Activated naive CD4-positive, alpha-beta T cell treated with anti-CD3 and anti-CD28 coated beads for 36 hours (primary cell): ENCODE measurements at places on chromosomes 6 and 20. TPM values are rescaled to one million over a fixed set of nuclear protein-coding genes. Genes with fewer than 3 reads are reported as not detected.

DNA sequence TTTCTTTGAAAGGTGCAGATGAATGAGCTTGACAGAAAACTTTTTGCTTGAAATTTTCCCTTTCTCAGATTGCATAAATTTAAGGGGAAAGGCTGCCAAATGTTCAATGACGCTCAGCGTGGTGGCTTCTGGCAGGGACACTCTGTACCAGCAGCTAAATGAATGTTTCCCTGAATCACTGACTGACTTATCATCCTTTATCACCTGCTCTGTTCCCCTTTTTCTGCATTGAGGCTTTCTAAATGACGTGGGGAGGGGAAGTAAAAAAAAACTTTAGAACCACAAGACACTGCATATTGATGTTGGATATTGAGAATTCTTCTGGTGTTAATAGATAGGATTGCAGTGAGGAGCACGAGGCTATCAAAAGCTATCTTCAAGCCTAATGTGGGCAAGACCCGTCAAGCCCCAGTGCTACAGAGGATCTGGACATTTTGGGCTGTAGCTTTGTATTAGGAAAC is 46.9 kb upstream of the ENPP5 start:
- peak; percentile 65 for DNase-seq
- peaks cover 5% of the 10 kb centered on the region for H3K27me3 ChIP-seq

- no peak for DNase-seq
- no peak overlapping the region for H3K4me3 ChIP-seq
- H3K36me3 ChIP-seq: no peaks in the 10 kb centered on the region
- no peaks in the 10 kb centered on the region for H3K27me3 ChIP-seq
- no peaks in the 10 kb centered on the region for H3K4me1 ChIP-seq
These were observed 11.8 kb upstream of the BFSP1 start for GRCh38 chr20:17542993-17543412.

The PRDM13 gene
- total RNA-seq: not detected

The TMEM200A gene
- total RNA-seq: not detected

- no peak for DNase-seq
- H3K27me3 ChIP-seq: no peaks in the 10 kb centered on the region
- H3K36me3 ChIP-seq: no peaks in the 10 kb centered on the region
- no peak overlapping the region for H3K27ac ChIP-seq
- H3K4me1 ChIP-seq: no peaks in the 10 kb centered on the region
These were observed 103.1 kb downstream of the DST start for GRCh38 chr6:56539527-56540105.

DNA sequence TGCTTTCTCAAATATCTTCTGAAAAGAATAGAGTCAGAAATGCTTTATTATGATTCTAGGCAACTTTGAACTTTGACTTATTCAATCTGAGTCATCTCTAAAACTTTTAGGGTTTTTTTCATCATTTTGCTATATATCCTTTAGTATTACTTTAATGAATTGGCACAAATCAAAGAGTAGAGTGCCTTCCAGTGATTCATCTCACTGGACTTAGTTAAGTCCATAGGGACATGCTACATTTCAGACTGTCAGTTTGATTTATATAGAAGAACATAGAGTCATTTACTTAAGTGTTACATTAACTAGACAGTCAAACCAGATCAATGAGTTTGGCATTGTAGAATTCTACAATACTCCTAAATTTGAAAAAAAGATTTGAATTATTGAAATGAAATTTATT is 1235.7 kb upstream of the MAP3K7 start:
- no peak overlapping the region for H3K4me3 ChIP-seq
- no peaks in the 10 kb centered on the region for H3K27me3 ChIP-seq
- no peaks in the 10 kb centered on the region for H3K4me1 ChIP-seq
- DNase-seq: no peak

GRCh38 chr6:25302151-25302550 is 23.0 kb downstream of the CARMIL1 start:
- H3K27ac ChIP-seq: no peak overlapping the region
- H3K4me1 ChIP-seq: peaks cover 13% of the 10 kb centered on the region
- DNase-seq: no peak
- no peaks in the 10 kb centered on the region for H3K27me3 ChIP-seq
- H3K36me3 ChIP-seq: no peaks in the 10 kb centered on the region
- no peak overlapping the region for H3K4me3 ChIP-seq

GRCh38 chr6:31530659-31531058 is 1.9 kb downstream of the MCCD1 start:
- no peak for DNase-seq
- H3K27me3 ChIP-seq: no peaks in the 10 kb centered on the region
- H3K4me3 ChIP-seq: no peak overlapping the region
- H3K4me1 ChIP-seq: peaks cover 27% of the 10 kb centered on the region
- peaks cover 52% of the 10 kb centered on the region for H3K36me3 ChIP-seq

The UNC5CL gene
- total RNA-seq: 2.3 TPM

The CDKAL1 gene
- 20.4 TPM for total RNA-seq

The HLA-DOB gene
- total RNA-seq: 0.91 TPM

DNA sequence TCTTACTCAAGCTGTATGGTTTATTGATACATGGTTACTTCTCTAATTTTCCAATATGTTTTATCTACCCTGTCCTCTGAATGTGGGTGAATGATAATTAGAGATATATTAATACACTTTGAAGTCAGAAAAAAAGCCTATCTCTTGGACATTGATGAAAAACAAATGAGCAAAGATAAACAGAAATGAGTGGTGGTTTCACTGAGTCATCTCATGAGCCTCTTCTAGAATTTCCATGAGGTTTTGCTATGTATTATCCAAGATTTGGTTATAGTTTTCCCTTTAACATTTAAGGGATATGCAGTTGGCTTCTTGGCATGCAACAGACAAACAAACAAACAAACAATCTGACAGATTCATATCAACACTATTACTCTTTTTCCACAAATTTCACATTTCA is 586.8 kb downstream of the RFPL4B start:
- no peak for DNase-seq
- no peaks in the 10 kb centered on the region for H3K4me1 ChIP-seq
- H3K4me3 ChIP-seq: no peak overlapping the region
- no peaks in the 10 kb centered on the region for H3K27me3 ChIP-seq
- H3K36me3 ChIP-seq: no peaks in the 10 kb centered on the region

GRCh38 chr20:13166011-13166410 is 55.1 kb upstream of the ISM1 start:
- H3K4me3 ChIP-seq: no peak overlapping the region
- H3K36me3 ChIP-seq: no peaks in the 10 kb centered on the region
- H3K27me3 ChIP-seq: no peaks in the 10 kb centered on the region
- H3K27ac ChIP-seq: no peak overlapping the region

DNA sequence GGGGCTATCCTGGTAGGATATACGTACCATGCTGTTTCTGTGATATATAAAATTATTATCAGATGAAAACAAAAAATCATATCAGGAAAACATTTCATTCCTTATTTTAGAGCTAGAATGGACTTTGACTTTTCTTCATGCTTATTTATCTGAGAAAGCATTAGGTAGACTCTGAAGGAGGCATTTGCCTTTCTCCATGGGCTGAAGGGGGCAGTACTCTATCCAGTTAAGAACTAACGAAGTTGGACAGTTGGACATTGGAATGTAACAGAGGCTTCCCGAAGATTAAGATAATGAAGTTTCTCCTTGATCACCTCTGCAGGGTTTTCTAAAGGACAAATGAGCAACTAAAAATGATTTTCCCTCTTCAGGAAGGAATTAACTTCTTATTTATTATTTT is 233.9 kb downstream of the SAMD5 start:
- H3K4me1 ChIP-seq: no peaks in the 10 kb centered on the region
- H3K27ac ChIP-seq: no peak overlapping the region
- no peak overlapping the region for H3K4me3 ChIP-seq
- no peak for DNase-seq
- H3K27me3 ChIP-seq: peaks cover 6% of the 10 kb centered on the region

The ENTPD6 gene
- total RNA-seq: 63.6 TPM

The TUBE1 gene
- total RNA-seq: 53.7 TPM

The FOXF2 gene
- total RNA-seq: not detected

The OR12D3 gene
- total RNA-seq: not detected

GRCh38 chr6:89934685-89935366 is 40.6 kb downstream of the GJA10 start:
- no peak overlapping the region for H3K27ac ChIP-seq
- H3K27me3 ChIP-seq: no peaks in the 10 kb centered on the region
- DNase-seq: no peak
- H3K36me3 ChIP-seq: peaks cover 59% of the 10 kb centered on the region
- peaks cover 49% of the 10 kb centered on the region for H3K4me1 ChIP-seq

The IBTK gene
- 25.3 TPM for total RNA-seq

- H3K4me3 ChIP-seq: no peak overlapping the region
- no peak for DNase-seq
- H3K27ac ChIP-seq: no peak overlapping the region
- no peaks in the 10 kb centered on the region for H3K27me3 ChIP-seq
- H3K36me3 ChIP-seq: no peaks in the 10 kb centered on the region
- H3K4me1 ChIP-seq: peaks cover 4% of the 10 kb centered on the region
These were observed 35.0 kb downstream of the TSPYL4 start for GRCh38 chr6:116218866-116219265.

GRCh38 chr20:23021541-23021940 is 13.6 kb upstream of the SSTR4 start:
- H3K4me3 ChIP-seq: no peak overlapping the region
- H3K4me1 ChIP-seq: no peaks in the 10 kb centered on the region
- DNase-seq: no peak

- H3K4me1 ChIP-seq: peaks cover 32% of the 10 kb centered on the region
- peak within 1 kb of the TSS; percentile 48 for H3K27ac ChIP-seq
- H3K4me3 ChIP-seq: peak within 1 kb of the TSS; percentile 80
- no peaks in the 10 kb centered on the region for H3K36me3 ChIP-seq
- DNase-seq: peak; percentile 47
These were observed at the start of gene DDR1 for GRCh38 chr6:30883685-30884520. TSS of gene DDR1 (plus strand) at chr6:30884519. CDS start at chr6:30888730, 4,211 bp downstream.

GRCh38 chr6:98840385-98840784 is 6.0 kb downstream of the POU3F2 start:
- H3K4me3 ChIP-seq: no peak overlapping the region
- no peak for DNase-seq
- no peak overlapping the region for H3K27ac ChIP-seq
- peaks cover 17% of the 10 kb centered on the region for H3K4me1 ChIP-seq
- no peaks in the 10 kb centered on the region for H3K36me3 ChIP-seq
- H3K27me3 ChIP-seq: peaks cover 76% of the 10 kb centered on the region

GRCh38 chr6:123897965-123898364 is 94.3 kb downstream of the NKAIN2 start:
- DNase-seq: no peak
- H3K36me3 ChIP-seq: no peaks in the 10 kb centered on the region
- H3K4me1 ChIP-seq: no peaks in the 10 kb centered on the region
- no peak overlapping the region for H3K27ac ChIP-seq
- H3K4me3 ChIP-seq: no peak overlapping the region

The FAM209B gene
- 0.64 TPM for total RNA-seq

DNA sequence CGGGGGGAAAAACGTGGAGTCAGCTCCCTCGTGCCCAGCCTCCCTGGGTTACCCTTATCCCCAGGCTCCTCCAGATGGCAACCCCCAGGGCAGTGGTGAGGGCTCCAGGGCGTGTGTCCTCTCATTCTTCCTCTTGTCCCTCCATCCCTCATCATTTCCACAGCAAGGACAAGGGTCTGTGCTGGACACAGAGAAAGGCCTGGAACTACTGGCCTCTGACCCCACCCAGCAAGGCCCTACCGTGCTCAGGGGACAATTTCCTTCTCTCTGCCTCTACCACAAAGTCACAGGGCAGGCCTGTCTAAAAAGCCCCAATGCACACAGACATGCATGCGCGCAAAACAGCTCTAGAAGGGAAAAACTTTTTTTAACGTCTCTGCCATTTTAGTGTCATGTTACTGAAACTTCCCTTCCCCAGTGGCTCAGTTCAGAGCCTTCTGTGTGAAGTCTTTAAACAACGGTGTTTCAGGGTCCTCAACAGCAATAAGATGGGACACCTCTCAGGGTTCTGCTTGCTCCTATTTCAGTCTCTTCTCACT is 1.1 kb upstream of the SLC35B2 start:
- H3K27me3 ChIP-seq: no peaks in the 10 kb centered on the region
- no peak for DNase-seq
- H3K27ac ChIP-seq: peak overlapping the region; percentile 86
- H3K4me3 ChIP-seq: peak overlapping the region; percentile 77
- H3K36me3 ChIP-seq: peaks cover 17% of the 10 kb centered on the region
- H3K4me1 ChIP-seq: peaks cover 56% of the 10 kb centered on the region

DNA sequence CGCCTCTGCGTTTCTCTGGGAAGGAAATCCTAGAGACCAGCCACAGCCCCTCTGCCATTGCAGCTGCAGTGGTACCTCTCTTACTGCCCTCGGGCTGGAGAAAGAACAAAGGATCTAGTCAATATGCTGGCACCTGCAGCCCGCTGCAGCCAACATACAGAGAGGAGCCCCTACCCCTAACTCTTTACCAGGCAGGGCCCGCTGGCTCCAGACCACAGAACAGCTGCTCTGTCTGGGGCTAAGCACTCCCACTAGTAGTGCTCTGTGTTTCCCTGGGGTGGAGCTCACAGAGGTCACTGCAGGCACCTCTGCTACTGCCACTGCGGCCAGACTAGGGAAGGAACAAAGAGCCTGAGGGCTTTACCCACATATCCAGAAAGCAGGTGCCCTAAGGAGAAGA is 93.8 kb upstream of the IMPG1 start:
- no peaks in the 10 kb centered on the region for H3K4me1 ChIP-seq
- no peak overlapping the region for H3K27ac ChIP-seq
- H3K36me3 ChIP-seq: no peaks in the 10 kb centered on the region
- H3K4me3 ChIP-seq: no peak overlapping the region
- H3K27me3 ChIP-seq: no peaks in the 10 kb centered on the region

- no peak for DNase-seq
- no peaks in the 10 kb centered on the region for H3K36me3 ChIP-seq
- H3K4me1 ChIP-seq: no peaks in the 10 kb centered on the region
- peaks cover 2% of the 10 kb centered on the region for H3K27me3 ChIP-seq
- H3K27ac ChIP-seq: no peak overlapping the region
These were observed 6.4 kb upstream of the TXNDC5 start for GRCh38 chr6:7916959-7917358.

DNA sequence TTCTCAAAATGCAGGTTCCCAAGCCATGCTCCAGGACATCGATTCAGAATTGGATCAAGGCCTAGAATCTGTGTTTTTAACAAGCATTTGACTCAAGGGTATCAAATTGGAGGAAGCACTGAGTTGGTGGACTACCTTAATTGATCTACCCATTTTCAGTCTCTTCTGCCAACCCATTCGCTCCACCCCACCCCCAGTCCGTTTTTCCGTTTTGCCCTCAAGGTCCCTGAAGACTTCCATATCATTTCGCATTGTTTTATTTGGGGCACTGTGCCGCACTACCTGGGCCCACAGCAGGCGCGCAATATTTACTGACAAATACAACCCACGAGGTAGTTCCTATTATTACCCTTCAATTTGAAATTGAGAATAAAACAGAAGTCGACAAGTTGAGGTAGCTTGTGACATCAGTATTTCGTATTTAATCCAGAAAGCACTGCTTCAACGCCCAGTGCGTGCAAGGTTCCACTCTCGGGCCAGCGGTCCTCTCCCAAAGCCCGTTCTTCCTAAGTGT is 557 bp upstream of the DHX35 start:
- H3K4me3 ChIP-seq: peak overlapping the region; percentile 95
- peak; percentile 43 for DNase-seq
- H3K4me1 ChIP-seq: peaks cover 31% of the 10 kb centered on the region
- peaks cover 7% of the 10 kb centered on the region for H3K36me3 ChIP-seq
- H3K27ac ChIP-seq: peak overlapping the region; percentile 98

- H3K27me3 ChIP-seq: no peaks in the 10 kb centered on the region
- no peak overlapping the region for H3K4me3 ChIP-seq
- no peak for DNase-seq
- H3K36me3 ChIP-seq: no peaks in the 10 kb centered on the region
- H3K27ac ChIP-seq: no peak overlapping the region
These were observed 227.2 kb downstream of the LY86 start for GRCh38 chr6:6815732-6816131.

- H3K36me3 ChIP-seq: no peaks in the 10 kb centered on the region
- no peaks in the 10 kb centered on the region for H3K4me1 ChIP-seq
- H3K27me3 ChIP-seq: peaks cover 12% of the 10 kb centered on the region
- H3K27ac ChIP-seq: no peak overlapping the region
- no peak overlapping the region for H3K4me3 ChIP-seq
These were observed 16.3 kb downstream of the OVOL2 start for GRCh38 chr20:18041462-18041861.
